ENCODE measurements at places on chromosomes 7 and 10. TPM values are rescaled to one million over a fixed set of nuclear protein-coding genes. Genes with fewer than 3 reads are reported as not detected.

The ZDHHC16 gene
- 25.2 TPM for total RNA-seq

The ZNF248 gene
- 4.2 TPM for total RNA-seq

The MBLAC1 gene
- total RNA-seq = 0.78 TPM

The TFR2 gene
- 689 TPM for total RNA-seq

The HOXA4 gene
- total RNA-seq = 0.43 TPM

The RRP12 gene
- 7.0 TPM for total RNA-seq

The GTPBP10 gene
- total RNA-seq = 16.7 TPM

The NPS gene
- total RNA-seq = not detected

The FAM25A gene
- not detected for total RNA-seq
